ENCODE measurements at places on chromosomes 2 and 18.

- DNase-seq = no peak
These were observed 6.1 kb upstream of the IL37 start for GRCh38 chr2:112904883-112905282.

- peak; percentile 37 for DNase-seq
These were observed 726.0 kb upstream of the RAB6C start for GRCh38 chr2:129253461-129253812.

DNA sequence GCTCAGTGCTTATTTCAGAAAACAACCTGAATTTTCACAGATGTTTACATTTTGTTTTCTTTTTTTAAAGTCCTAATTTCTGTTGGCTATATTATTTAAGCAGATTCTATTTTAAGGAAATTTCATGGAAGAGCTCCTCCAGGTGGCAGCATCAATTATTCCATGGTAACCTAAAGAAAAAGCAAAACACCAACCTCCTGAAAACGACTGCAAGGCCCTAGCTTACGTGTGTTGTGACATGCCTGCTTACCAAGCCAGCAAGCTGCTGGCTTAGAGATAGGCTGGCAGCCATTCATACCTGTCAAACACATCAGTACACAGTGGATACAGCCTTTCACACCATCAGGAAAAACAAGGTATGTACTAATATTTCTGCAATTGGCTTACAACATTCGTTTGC lies 64.9 kb downstream of the LPIN2 start:
- peak; percentile 56 for DNase-seq

- no peak for DNase-seq
These were observed 771.6 kb downstream of the DPP10 start for GRCh38 chr2:115214050-115214449.

DNA sequence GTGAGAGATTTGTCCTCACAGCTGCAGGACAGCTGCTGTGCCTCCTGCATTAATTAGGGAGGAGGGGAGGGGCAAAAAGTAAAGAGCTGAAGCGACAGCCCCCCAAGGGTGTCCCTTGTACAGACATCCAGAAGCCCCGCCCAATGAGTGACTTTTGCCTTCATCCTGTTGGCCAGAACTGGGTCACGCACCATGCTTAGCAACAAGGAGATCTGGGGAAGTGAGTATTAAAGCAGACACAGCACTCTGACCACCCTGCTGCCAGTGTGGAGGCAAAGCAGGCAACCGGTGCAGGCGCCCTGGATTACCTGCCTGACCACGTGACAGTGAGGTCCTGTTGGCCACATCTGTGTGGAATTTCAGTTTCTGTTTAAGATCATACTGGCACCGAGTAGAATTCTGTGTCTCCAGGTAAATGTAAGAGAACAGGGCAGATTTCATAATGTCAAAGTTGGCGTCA lies 21.5 kb upstream of the BIN1 start:
- peak; percentile 40 for DNase-seq

DNA sequence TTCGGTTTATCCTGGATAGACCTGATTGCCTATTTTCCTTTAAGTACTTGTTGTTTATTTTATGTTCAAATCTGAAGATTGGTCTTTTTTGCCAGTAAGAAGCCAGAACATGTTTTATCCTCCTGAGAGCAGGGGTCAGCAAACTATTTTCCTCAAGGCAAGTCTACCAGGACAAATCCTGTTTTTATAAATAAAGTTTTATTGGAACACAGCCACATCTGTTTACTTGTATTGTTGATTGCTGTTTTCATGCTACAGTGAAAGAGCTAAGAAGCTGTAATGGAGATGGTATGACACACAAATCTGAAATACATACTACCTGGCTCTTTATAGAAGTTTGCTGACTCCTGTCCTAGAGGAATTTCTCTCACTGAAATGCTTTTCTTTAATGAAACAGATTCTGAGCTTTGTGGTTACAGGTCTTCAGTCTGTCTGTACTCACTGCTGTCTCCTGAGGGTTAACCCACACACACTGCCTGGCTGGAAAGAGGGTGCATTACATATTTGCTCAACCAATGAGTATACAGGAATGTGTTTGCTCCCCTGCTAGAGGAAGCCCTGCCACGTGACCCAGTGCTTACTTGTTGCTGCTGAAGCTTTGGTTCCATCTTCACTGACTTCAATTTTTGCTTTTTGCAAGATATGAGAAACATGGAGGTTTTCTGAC lies 22.6 kb downstream of the MRPL44 start:
- no peak for DNase-seq

DNA sequence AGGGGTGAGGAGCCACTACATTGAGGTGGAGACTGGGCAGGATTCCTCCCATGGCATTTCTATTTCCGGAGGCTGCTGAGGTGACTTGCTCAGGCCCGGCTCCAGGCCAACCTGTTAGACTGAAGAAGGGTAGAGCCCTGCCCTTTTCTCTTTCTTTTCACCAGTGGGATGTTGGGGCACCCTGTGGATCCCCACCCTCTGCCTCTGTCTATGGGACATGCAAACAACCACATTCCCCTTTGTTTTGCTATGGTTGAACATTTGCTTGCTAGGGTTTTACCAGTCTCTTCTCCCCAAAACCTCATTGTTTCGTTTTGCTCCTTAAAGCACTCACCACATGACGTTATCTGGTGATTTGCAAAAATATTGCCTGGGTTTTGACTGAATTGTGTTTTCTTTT lies 183.3 kb downstream of the ARL4C start:
- no peak for DNase-seq

DNA sequence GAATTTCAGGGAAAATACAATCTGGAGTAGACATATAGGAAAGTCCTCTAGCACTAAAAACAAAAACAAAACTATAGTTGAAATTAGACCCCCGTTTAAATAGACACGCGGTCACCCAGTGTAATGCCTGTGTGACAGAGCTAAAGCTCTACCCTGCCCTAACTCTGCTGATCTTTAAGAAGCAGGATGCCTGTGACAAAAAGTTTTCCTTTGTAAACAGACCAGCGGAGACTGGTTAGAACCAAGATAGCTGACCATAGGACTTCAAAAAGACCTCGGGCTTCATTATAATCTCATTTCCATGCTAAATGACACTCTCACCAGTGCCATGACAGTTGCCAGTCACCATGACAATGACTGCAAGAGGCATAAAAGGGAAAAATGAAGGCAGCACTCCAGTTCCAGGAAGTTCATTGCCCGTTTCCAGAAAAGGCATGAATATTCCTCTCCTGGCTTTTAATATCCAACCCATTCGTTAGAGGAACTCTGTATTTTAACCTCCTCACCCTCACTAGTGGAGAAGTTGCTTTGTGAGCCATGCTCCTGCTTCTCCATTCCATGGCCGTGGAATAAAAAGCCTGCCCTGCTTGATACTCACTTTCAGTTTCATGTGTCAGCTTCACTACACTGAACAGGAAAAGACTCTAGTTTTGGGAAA lies 157.2 kb upstream of the COPS8 start:
- DNase-seq = peak; percentile 46

- DNase-seq = no peak
These were observed 33.5 kb downstream of the SCN1A start for GRCh38 chr2:166094325-166094724.

- DNase-seq = no peak
These were observed 21.5 kb upstream of the RBMS1 start for GRCh38 chr2:160515120-160515519.

GRCh38 chr18:23682472-23682871 lies 6.8 kb upstream of the LAMA3 start:
- no peak for DNase-seq
